Osteocyte (in vitro differentiated cells): ENCODE measurements at places on chromosomes 13 and 19. TPM values are rescaled to one million over a fixed set of nuclear protein-coding genes. Genes with fewer than 3 reads are reported as not detected.

Gene ZNF491
- 4.4 and 6.2 TPM in 2 replicates for total RNA-seq

Gene NOTCH3
- 178 and 200 TPM in 2 replicates for total RNA-seq

Gene TMC4
- 2.0 and 2.7 TPM in 2 replicates for total RNA-seq

Gene RASA3
- 44.8 and 45.5 TPM in 2 replicates for total RNA-seq

Gene KLK1
- not detected in 2 replicates for total RNA-seq

Gene CA11
- total RNA-seq, result 34.2 and 40.7 TPM in 2 replicates

Gene DACH1
- 0.34 and 0.54 TPM in 2 replicates for total RNA-seq

Gene APC2
- 1.2 and 1.5 TPM in 2 replicates for total RNA-seq
